Activated CD4-positive, alpha-beta T cell treated with anti-CD3 and anti-CD28 coated beads, Interleukin-2, amount 10 ng/mL, durations not matched to agents 7 days and 5 days (primary cell): ENCODE measurements at places on chromosomes 12 and 14. TPM values are rescaled to one million over a fixed set of nuclear protein-coding genes. Genes with fewer than 3 reads are reported as not detected.

The TESPA1 gene
- 136 TPM for total RNA-seq

- no peak for DNase-seq
Measured at GRCh38 chr12:90977224-90977623, 22.2 kb upstream of the CCER1 start.

DNA sequence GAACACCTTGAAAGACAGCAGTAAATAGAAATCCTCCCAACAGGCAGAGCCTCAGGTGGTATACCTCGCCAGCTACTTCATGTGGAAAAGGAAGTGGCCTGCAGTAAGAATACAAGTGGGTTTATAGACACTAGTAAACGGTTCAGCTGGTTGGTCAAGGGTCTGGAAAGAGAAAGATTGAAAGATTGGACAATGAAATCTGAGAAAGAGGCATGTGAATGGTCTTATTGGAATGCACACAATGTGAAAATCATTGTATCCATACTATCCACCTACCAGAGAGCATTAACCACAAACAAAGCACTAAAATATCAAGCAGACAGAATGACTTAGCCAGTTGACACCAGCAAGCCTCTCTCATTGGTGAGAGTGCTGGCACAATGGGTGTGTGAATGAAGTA lies 98.2 kb downstream of the SSPN start:
- DNase-seq, result no peak

The UNC79 gene
- not detected for total RNA-seq

The AKAP3 gene
- 2.5 TPM for total RNA-seq

GRCh38 chr12:28026701-28027100 lies 54.2 kb upstream of the PTHLH start:
- DNase-seq, result no peak

DNA sequence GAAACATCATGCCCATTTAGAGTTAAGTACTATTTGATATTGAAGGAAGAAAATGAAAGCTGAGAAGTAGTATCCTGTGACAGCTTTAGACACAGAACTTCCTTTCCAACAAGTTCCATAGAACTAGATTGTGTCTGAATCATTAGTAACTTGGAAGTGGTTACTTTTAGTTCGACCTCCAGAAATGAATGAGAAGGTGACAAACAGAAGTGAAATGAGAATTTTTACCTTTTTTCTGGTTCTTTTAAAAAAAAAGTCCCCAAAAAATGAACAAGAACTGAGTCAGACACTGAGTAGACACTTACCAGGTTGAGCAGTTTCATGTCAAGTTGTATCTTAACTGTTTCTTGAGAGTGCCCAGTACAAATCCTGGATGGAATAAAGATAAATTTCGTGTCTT lies 3.0 kb downstream of the ATP6V0A2 start:
- no peak for DNase-seq

GRCh38 chr12:3869433-3869832 lies 3.8 kb downstream of the PARP11 start:
- DNase-seq, result no peak

- DNase-seq, result peak; percentile 51
Measured at GRCh38 chr14:69673104-69673503, 61.7 kb downstream of the SUSD6 start.

DNA sequence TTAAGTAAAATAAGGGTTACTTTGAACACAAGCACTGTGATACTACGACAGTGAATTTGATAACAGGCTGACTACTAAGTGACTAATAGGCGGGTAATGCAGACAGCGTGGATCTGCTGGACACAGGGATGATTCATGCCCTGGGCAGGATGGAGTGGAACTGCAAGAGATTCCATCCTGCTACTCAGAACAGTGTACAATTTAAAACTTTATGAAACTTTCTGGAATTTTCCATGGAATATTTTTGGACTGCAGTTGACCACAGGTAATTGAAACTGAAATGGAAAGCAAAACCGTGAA lies 46.0 kb downstream of the YEATS4 start:
- no peak for DNase-seq

The GDF3 gene
- not detected for total RNA-seq

- DNase-seq, result peak; percentile 62
Measured at GRCh38 chr14:103561381-103562178, 877 bp downstream of the BAG5 start.

DNA sequence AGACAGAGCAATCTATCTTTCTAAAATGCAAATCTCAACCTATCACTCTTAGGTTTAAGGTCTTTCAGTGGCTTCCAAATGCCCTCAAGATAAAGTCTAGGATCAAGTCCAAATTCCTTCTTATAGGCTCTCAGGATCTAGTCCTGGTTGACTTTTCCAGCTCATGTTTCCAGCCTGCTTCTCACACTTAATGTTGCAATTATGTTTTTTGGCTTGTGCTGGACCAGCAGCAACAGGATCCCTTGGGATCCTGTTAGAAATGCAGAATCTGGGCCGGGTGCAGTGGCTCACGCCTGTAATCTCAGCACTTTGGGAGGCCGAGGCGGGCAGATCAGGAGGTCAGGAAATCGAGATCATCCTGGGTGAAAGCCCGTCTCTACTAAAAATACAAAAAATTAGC lies 10.6 kb downstream of the GPR33 start:
- DNase-seq, result no peak

The RTL1 gene
- total RNA-seq, result not detected

DNA sequence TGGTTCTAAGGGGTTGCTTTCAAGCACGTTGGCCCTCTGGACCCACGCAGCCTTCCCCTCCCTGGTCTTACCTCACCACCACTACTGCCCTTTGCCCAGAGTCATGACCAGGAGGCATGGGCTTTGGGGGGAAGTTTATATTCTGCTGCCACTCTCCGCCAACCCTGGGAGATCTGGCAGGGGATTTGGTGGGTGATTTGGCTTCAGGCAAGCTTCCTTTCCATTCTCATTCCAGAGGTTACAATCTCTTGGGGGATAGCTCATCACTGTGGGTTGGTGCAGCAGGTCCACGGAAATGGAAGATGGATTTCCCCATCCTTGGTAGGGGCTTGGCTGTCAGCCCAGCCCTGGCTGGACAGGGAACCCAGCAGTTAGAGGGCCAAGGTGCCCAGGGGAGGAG lies 6.3 kb downstream of the PAH start:
- no peak for DNase-seq

The RNASE4 gene
- 1.4 TPM for total RNA-seq

The TMEM119 gene
- total RNA-seq, result 1.7 TPM

The TMEM19 gene
- 22.4 TPM for total RNA-seq

DNA sequence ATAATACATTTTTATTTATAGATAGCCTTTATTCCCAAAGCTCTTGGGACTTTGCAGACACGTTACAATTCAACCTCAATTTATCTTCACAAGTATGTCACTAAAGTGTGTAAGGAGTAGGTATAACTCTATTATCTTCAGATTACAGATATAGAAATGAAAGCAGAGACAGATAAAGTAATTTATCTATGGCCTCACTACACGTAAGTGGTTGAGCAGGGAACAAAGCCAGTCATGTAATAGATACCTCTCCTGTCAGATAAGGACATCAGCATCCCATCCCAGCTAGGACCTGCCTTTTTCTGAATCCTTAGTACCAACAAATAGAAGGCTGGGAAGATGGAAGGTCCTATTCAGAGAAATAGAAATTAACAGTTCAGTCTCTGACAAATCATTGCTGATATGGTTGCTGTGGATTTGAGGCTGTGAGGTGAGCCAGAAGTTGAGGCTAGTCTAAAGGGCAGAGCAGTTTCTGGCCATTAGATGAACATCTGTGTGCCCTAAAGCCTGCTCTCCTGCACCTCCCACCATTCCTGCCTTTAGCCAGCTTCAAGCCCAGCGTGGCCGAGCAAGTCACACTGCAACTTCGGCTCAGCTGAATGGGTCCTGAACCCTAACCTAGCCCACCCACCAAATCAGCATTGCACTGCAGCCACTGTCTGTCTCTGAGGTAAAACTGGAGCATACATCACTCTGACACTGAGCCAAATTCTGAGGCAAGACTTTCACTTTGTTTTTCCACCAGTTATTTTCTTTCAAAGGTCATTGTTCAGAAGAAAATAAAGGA lies 71.1 kb upstream of the PLEKHA5 start:
- no peak for DNase-seq

The NABP2 gene
- total RNA-seq, result 56.7 TPM

The ARF6 gene
- total RNA-seq, result 165 TPM

GRCh38 chr14:82047777-82048470 lies 514.3 kb upstream of the SEL1L start:
- DNase-seq, result no peak

The GPRC5D gene
- 0.22 TPM for total RNA-seq
